ENCODE measurements at places on chromosomes 12 and 14.

- DNase-seq: no peak
These were observed 76.4 kb downstream of the IFNG-AS1 start for GRCh38 chr12:68065687-68066086.

DNA sequence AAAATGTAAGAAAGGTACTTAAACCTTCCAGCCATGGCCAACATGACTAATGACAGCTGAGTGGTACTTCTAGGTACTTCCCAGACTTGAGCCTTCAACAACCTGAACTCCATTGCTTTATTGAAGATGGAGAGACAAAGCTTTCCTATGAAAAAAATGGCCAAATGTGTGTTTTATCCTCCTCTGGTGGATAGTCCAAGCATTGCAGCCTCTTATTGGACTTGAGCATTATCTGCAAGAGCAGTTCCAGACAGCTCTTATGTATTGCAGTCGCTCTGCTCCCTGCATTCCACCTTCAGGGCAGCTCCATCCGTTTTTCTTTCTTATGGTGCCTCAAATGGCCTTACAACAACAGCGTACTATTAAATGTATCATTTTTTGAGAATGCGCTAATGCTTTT, 588.2 kb downstream of the NRXN3 start:
- no peak for DNase-seq

DNA sequence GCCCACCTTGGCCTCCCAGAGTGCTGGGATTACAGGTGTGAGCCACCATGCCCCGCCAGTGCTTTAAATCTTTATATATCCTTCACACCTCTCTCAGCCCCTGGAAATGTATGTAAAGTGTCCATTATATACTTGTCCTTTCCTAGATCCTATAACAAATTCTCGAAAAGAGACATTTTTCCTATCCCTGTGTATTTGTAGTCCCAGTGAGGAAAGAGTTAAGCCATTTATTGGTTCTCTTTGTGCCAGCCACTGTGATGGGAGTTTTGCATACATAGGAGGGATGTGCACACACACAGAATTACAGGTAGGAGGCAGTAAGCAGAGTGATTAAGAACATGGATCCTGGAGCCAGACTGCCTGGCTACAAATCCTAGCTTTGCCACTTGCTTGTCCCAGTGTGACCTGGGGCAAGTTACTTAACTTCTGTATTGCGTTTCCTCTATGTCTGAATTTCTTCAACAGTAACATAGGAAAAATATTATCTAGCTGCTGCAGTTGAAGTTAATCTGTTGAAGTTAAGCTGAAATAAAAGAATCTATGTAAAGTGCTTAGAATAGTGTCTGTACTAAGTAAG, 2.1 kb upstream of the RABGGTA start:
- DNase-seq: no peak

- no peak for DNase-seq
These were observed 1.1 kb downstream of the TSPAN9 start for GRCh38 chr12:3078086-3078820.

GRCh38 chr12:75205558-75205957, 4.1 kb downstream of the KCNC2 start:
- no peak for DNase-seq

DNA sequence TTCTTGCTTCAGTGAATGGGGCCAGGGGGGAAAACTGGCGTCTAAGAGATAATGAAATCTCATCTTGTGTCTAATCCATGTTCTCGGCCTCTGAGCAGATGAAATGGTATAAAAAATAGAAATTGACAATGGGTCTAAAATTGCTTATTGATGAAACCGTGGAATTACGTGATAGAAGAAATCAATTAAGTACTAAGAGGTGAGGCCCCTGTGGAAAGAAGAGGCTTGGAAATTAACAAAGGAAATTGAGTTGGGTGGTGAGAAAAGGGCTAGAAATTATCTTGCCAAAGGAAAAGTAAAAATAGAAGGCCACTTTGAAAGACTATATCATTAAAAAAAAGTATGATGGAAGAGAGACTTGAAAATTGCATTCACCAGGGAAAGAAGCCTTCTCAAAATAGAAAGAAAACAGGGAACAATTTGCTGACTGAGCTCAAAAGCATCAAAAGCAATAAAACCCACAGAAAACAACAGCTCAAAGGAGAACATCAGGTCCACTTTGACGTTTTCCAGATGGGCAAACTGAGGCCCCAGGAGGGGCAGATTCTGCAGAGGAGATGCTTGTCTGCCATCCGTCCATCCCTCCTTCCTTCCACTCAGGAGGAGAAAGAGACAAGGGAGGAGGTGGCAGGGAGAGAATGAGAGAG, 226.1 kb upstream of the RTL1 start:
- no peak for DNase-seq

- DNase-seq: no peak
These were observed 1.5 kb downstream of the PLEKHA5 start for GRCh38 chr12:19131025-19131444.

DNA sequence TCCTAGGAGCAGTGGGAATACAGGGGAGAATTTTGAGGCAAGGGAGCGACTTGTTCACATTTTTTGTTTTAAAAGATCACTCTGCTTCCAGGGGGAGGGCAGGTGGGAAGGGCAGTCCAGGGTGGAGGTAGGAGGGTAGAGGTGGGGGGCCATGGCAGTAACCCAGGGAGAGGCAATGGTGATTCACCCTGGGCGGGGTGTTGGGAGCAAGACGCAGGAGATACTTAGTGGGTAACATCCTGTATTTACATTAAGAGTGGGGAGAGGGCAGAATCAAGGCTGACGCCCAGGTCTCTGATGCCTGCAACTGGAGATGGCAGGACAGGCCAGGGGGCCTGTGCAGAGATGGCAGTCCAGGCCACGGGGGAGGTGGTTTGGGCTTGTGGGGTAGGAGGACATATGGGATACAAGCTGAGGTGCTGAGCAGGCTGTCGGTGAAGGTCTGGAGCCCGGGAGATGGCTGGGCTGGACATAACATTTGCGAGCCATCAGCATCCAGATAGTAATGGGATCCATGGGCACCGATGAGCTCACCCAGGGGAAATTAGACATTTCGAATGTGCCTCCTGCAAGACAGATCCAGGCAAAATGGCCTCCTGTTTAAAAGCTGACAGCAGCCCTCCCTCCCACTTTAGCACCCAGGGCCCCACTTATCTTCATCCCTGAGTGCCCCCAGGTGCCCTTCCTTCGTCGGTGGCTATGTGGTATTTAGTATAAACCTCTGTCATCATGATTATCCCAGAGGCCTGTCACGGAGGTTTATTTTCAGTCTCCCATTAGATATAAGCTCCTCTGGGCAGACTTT, 9.3 kb downstream of the EML1 start:
- DNase-seq: no peak

DNA sequence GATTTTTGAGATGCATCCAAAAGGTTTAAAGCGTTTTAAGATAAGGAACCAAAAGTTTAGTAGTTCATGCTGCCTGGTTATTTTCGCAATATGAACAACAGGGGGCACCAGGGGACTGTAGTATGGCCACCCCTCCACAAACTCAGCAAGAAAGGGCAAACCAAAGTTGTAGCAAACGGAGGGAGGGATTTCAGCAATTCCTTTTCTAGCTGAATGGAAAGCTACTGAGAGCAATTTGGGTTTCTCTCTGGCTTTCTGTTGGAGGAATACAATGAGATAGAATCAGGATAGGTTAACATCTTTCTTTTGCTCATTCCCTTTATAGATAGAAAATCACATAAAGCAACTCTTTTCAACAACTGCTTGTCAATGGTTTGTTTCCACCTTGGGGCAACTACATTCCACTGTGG, 62.5 kb downstream of the DRAM1 start:
- DNase-seq: peak; percentile 14

DNA sequence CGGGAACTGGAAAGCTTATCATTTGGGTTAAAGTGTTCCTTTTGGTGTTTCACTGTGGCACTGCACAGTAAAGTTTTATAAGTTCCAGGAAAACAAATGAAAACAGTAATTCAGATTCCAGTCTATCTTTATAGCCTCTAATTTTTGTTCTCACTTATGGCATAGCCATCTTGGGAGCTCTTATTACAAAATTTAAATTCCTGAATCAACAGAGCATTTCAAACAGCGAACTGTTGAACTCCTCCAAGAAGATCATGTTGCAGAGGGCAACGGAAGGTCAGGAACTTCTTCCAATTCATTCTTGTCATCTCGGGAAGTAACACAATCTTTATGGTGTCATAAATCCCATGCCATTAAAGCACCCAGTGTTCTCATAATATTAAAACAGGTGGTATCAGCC, 229.1 kb downstream of the KCNC2 start:
- DNase-seq: no peak

DNA sequence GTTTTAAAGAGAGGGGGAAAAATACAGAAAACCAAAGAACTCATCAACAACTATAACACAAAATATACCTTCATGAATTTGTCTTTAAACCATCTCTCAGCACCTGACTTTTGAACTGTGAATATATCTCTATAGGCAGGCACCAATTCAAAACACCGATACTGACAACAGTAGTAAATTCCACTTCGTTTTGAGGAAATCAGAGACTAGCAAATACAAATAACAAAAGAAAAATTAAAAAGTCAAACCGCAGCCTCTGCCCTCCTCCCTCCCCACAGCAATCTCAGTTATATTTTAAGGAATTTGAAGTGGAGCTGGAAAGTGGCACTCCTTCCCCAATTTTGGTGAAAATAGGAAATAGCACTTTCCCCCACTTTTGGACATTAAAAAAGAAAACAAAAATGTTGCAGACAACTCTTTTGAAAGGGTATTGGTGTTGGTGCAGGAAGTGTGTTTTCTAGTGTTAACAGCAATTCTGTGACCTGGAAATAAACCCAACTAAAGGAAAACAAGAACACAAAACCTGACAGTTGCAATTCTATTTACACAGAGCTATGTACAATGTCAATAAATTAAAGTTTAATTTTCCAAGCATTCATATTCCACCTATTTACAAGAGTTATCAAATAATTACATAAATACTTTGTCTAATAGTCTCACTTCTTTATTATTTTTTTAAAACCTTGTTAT, 13.5 kb downstream of the TBX3 start:
- DNase-seq: no peak

GRCh38 chr12:39413836-39414771, 28.8 kb downstream of the KIF21A start:
- DNase-seq: no peak

DNA sequence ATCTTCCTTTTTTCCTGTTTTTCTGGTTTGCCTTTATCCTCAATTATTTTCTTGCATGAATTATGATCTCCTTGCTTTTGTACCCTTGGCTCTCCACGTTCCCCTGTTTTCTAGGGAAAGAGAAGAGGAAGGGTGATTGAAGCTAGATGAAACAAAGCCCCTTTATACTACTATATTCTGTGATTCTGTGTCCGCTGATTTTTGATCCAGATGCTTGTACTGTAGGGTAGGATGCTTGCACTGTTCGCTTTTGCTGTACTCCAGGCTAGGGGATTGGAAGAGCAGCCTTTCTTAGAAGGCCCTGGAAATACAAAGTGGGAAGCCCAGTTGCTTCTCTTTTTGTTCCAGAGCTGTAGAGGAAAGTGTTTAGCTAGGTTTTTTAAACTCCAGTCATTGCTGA, 35.1 kb upstream of the KLHDC2 start:
- no peak for DNase-seq

- no peak for DNase-seq
These were observed 94.5 kb upstream of the G2E3 start for GRCh38 chr14:30464481-30464880.

DNA sequence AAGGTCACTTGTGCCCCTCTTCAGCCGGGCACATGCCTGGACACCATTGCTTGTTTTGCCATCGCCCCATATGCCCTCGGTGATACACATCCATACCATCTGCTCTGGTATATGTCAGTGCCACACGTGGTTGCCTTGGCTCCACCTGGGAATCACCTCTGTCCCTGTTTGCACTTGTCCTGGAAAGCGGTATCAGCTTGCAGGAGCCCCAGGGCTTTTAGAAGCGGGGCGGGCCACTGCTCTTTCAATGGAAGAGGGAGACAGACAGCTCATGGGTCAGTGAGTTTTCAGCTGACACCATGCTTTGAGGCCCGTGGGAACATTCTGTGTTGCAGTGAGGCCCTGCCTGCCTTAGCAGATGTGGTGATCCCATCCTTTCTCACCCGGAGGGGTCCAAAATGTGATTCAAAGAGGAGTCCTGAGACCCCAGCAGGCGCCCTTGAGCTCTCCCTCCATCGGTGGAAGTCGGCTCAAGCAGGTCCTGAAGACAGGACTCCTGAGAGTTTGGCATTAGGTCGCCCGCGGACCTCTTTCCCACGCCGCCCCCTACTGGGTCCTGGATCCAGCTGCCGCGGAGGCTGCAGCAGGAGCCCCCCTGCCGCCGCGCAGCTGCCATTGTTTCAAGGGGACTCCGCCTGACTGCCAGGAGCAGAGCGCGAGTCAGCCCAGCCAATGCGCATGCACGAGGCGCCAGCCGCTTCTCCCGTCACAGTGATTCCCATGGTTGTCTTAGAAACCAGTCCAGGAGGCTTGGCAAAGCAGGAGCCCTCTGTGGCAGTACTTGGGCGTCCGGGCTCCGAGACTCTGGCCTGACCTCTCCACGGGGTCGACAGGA, 773.2 kb upstream of the ALG10B start:
- DNase-seq: no peak
